Stimulated activated CD4-positive, alpha-beta T cell treated with anti-CD3 and anti-CD28 coated beads, Interleukin-15, amount 100 ng/mL, for 48 hours (primary cell): ENCODE measurements at places on chromosomes 3 and 15.

GRCh38 chr3:135023996-135024658, 229.1 kb downstream of the EPHB1 start:
- DNase-seq = no peak

DNA sequence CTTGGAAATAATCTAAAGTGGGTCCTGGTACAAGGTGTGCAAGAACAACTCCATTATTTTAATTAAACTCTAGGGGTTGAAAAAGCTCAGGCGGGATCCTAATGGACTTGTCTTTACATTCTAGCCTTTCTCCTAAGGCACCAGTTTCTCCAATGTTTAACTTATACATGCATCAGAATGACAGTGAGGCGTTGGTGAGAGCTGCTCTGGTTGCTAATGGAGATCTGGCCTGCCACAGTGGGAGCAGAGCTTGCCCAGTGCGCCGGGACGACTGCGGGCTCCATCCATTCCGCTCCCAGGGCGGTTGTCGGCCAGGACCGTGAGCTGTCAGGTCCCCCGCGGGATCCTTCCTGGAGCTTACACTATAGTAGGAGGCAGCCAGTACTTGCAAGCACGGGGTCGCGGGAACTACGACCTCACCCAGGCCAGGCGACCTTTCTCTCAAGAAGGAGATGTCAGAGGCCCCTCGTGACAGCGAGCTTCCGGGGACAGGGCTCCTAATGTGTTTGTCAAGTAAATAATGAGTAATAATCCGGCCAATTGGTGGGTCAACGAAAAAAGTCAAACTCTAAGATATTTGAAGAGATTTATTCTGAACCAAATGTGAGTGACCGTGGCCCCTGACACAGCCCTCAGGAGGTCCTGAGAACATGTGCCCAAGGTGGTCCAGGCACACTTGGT, 991 bp upstream of the HIGD1A start:
- DNase-seq = no peak

GRCh38 chr3:151123827-151124226, 38.4 kb downstream of the MED12L start:
- DNase-seq = no peak

- no peak for DNase-seq
Observed at GRCh38 chr3:183393625-183394024, 34.8 kb downstream of the MCF2L2 start.
